Stimulated activated CD4-positive, alpha-beta T cell treated with anti-CD3 and anti-CD28 coated beads, Interleukin-15, amount 100 ng/mL, for 24 hours (primary cell): ENCODE measurements at places on chromosomes 5 and 9.

DNA sequence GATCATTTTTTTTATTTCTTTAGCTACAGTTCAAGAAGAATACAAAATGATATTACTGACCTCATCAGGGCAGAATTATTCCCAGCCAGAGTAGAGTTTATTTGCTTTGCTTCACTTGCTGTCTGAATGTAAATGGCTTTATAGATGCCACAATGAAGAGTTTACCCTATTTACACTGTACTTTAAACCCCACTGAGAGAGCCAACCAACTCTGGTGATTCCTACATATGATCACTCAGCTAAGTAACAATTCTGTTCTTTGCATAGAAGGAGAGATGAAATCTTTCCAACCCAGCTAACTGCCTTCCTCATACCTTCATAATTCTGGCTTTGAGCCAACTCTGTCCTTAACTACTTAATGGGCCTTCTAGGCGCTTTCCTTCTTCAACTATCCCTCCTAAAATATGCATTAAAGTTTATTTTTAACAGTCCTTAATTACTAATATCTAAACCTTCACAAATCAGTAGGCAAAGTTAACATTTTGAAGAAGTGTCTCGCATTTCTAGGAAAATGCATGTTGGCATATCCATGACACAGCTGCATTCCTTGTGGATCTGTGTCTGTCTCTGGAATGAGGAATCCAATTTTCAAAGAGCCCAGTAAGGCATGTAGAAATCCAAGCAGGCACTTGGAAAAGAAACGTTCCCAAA is 284.8 kb upstream of the GRAMD2B start:
- DNase-seq, result no peak

GRCh38 chr9:98335661-98336060 is 80.2 kb upstream of the TBC1D2 start:
- DNase-seq, result no peak

- no peak for DNase-seq
Measured at GRCh38 chr5:127008300-127008975, 21.9 kb downstream of the MARCHF3 start.

DNA sequence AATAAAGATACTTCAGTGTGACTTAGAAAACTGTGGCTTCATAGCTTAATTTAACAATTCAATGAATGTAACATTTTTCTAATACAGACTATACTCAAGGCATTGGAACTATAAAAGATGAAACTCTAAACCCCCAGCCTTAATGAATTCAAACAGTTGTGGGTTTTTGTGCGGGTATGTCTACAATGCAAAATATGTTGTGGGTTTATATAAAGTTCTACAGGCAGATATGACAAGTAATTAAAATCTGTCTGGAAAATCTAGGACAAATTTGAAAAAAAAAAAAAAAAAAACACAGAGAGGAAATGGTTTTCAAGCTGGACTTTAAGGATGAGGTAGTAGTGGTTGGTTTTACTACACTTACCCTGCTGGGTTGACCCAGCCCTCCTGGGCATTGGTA is 467.5 kb upstream of the TLE4 start:
- no peak for DNase-seq

GRCh38 chr5:152595405-152595804 is 190.3 kb upstream of the NMUR2 start:
- no peak for DNase-seq

DNA sequence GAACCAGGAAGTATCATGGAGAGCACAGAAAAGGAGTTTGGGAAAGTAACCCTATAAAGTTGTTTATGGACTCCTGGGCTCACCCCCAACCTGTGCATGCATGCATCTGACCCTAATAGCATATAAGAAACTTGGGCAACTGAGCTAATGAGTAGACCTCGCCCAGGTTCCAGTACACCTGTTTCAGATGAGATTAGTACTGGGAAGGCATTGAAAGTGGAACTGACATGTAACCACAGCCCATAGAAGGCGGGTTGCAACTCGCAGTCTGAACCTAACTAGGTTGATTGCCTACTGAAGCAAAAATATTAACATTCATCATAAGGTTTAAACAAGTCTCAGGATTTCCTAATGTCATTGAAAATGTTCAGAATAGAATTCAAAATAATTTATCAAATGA is 87.0 kb downstream of the WNK2 start:
- no peak for DNase-seq

GRCh38 chr5:180563994-180564393 is 27.3 kb downstream of the SCGB3A1 start:
- peak; percentile 30 for DNase-seq

- no peak for DNase-seq
Measured at GRCh38 chr5:58156973-58157701, 302.7 kb downstream of the PLK2 start.

GRCh38 chr5:67092535-67092934 is 104.1 kb downstream of the CD180 start:
- DNase-seq, result no peak

- DNase-seq, result no peak
Measured at GRCh38 chr9:93077811-93078210, 18.2 kb upstream of the CARD19 start.

DNA sequence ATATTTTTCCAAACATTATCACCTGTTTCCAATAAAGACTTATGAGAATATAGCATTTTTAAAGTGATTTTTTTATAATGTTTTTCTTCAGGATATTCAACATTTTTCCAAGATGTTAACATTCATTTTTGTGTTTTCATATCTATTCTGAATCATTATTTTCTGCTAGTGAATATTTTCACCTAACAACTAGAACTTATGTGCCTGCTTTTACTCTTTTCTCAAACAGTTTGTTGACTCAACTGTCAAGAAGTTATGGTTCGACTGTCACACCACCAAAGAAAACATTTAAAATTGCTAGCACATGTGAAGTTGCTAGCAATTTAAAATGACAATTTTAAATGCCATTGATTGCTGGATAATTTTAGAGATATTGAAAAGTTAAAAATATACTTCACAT is 343.3 kb upstream of the CDH9 start:
- DNase-seq, result no peak

DNA sequence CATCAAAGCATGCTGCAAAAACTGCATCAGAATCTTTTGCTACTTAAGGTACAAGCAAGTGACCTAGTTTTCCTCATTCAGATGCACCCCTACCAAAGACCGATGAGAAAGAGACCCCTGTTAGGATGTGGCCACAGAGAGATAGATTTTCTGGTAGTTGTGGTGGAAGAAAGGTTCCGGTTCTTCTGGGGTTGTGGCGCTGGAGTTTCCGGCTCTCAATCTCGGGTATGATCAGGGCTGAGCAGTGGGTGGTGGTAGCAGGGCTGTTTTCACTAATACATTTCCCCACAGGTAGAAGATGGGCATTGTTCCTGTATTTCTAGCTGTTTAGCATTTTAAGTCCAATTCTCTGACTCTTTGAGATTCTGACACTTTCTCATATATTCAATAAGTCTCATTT is 58.4 kb downstream of the PCSK1 start:
- peak; percentile 13 for DNase-seq

DNA sequence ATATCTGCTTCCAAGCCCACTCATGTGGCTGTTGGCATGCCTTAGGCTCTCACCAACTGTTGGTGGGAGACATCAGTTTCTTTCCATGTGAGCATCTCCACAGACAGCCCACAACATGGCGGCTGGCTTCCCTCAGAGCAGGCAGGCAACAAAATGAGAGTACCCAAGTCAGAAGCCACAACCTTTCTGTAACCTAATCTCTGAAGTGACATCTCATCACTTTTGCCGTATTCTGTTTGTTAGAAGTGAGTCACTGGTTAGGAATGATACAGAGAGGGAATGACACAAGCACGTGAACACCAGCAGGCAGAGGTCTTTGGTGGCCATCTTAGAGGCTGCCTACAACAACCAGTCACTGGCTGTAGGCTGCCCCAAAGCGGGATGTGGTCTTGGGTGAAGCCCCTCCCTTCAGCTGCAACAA is 88.6 kb upstream of the RASGRF2 start:
- peak; percentile 63 for DNase-seq

DNA sequence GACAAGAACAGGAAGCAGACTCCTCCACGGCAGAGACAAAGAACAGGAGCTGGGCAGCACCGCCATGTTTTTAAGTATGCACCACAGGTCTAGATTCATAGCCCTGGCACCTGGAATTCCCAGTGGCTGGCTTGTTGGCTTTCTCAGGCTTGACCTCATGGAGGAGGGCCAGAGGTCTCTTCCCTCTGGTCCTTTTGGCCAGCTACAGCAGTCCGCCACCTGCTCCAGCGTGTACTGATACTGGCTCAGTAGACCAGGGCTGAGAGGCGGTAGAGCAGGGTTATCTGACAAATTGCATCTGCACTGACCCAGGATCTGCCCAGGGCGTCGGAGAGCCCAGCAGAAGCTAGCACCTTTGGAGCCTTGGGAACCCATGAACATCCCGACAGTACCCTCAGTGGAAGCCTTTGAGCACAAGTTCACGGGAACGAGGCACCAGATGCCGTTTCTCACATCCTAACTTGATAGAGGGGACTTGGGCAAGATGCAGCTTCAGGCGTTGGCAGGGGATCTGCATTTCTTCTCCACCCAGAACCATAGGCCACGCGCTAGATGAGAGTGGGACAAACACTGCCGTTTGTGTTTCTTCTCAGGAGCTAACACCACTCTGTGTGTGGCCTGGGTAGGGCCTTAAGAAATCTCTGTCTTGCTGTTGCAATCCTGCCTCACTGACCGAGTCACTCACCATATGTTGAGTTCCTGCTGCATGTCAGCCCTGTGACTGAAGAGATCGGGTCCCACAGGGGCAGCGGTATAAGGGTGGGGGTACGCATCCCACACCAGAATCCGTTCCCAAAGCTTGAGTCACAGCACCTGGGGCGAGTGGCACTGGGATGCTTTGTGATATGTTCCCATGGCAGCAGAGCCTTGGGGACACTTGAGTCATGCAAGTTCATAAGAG is 90.3 kb upstream of the OTULINL start:
- DNase-seq, result no peak

DNA sequence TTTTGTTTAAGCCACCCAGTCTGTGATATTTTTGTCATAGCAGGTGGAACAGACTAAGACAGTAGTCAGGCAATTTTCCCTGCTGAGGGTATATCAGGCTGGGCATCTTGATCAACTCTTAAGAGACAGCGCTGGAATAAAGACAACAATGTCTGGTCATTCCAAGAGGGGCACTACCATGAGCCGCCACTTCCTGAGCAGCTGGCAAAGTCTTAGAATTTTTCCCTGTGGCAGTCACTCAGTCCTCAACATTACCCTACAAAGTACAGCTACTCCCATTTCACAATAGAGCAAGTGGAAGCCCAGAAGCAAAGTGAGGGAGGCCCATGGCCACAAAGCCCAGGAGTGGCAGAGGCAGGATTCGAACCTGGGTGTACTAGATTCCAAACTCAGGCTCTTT is 74.8 kb downstream of the SH3PXD2B start:
- DNase-seq, result no peak

DNA sequence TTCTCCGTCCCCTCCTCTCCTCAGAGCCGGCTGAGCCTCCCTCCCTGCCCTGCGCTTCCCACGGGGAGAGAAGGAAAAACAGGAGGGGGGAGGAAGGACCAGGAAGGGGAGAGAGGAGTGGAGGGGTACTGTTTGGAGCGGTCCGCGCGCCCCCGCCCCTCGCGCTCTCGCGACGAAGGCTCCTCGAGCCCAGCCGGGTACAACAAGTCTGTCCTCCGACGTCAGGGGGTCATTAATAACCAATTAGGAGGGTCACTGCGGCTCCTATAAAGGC is 480 bp upstream of the PRDM12 start:
- DNase-seq, result no peak
